ENCODE measurements at places on chromosomes 1 and 21.

DNA sequence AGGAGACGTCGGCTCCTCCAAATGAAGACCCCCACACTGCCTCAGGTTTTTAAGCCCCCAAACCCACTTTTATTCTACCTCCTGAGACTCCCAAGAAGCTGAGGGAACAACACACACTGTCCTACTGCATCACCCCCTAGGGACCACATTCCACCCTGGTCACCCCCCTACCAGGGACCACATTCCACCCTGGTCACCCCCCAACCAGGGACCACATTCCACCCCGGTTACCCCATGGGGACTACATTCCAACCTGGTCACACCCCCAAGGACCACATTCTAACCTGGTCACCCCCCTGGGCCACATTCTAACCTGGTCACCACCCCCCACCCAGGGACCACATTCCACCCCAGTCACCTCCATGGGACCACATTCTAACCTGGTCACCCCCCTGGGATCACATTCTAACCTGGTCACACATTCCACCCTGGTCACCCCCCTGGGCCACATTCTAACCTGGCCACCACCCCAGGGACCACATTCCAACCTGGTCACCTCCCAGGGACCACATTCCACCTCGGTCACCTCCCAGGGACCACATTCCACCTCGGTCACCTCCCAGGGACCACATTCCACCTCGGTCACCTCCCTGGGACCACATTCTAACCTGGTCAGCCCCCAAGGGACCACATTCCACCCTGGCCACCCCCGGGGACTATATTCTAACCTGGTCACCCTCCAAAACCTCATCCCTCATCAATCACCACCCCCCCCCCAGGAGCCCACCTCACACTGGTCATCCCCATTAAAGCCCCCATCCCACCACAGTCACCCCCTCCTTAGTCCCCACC, 587.6 kb downstream of the NPHP4 start:
- no peak for DNase-seq

DNA sequence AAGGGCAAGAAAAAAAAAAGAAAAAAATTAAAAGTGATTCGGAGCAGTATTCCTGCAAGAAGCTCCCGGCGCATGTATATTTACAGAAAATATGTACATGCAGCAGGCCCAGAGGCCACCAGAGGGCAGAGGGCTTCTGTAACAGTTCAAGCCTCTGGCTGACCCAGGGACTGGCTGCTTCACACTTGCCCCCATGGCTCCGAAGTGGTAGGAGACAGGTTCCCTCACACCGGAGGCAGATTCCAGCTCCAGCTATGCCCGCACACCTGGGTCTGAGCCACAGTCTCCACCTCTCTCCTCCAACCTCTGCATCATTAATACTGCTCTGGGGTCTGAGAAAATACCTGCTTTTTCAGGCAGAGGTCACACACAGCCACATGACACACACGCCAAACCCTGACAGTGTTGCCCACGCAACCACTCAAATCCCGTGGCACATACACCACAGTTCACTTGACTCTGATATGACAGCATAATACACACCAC, 2.2 kb upstream of the ARHGAP30 start:
- DNase-seq = peak; percentile 31

GRCh38 chr1:22914633-22915217, 57.9 kb downstream of the LACTBL1 start:
- DNase-seq = no peak

DNA sequence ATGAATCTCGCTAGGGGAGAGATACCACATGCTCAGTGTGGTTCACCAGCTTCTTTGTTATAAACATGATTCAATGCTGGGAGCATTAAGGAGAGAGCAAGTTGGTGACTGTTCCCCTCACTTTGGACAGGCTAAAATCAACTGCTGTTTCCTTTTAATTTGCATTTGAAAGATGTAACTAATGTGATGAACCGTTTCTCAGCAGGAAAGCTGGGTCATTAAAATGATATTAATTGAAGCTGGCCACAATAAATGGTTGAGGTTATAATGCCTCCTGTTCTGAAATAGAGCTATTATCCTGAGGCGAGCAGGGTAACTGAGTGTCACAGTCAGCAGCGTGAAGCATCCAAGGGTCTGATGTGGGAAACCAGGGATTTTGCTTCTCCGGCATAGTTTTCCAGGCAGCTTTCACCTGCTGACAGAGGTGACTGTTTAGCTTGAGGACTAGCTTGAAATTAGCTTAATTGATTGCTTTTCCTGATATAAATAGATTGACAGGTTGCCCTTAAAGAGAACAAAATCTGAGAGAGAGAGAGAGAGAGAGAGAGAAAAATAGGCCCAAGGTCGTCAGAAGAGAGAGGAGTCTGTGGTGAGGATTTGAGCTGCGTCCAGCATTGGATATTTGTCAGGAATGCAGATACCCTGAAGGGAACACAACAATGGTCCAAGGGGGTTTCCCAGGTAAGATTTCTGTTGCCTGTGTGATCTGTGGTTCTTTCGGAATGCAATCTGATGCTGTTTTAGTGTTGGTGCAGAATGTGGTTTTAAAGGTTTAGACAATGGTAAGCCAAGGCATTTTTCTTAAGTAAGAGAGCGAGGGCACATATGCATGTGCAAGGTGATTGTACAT, 209.7 kb downstream of the PATJ start:
- DNase-seq = no peak

DNA sequence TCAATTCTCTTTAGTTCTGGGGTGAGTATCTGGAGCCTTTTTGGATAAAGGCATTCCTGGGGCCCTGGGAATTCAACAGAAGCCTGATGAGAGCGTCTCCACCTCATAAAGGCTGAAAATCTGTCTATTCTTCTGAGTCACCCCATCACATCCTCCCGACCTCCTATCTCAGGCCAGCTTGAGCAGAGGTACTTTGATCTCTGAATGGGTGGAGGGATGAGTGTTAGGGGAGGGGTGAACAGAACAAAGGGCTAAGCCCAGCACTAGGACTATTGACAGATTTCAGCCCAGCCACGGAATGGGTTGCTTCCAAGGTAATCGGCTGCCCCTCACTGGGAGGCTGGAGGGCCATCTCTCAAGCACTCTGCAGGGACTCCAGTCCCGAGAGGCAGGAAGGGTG, 2.5 kb upstream of the MYBPH start:
- no peak for DNase-seq

DNA sequence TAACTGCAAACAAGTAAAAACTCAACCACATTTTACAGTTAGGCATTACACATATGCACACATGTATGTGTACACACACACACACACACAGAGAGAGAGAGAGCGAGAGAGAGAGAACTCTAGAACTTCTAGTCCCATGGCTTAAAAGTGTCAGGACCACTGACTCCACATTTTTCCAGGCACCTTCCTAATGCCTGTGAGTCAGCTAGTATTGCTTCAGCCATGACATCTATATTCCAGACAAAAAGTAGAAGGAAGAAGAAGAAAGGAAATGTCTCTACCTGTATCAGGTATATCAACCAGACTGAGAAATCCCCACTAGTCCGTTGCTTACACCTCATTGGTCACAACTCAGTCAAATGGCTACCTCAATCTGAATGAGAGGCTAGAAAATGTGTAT, 31.9 kb upstream of the TACSTD2 start:
- no peak for DNase-seq

DNA sequence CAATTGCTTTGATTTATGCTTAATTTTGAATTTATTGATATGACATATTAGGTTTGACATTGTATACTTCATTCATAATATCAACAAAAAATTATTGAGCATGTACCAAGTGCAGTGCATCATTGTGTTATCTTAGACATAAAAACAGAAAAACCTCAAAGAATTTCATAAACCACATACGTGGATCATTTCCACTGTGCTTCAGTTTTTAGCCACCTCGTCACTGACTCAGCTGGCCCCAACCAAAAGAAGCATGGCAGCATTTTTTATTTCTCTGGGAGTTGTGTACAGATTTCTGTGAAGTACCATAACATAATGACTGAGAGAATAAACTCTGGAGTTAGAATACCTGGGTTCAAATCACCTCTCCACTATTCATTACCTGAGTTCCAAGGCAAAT, 95.6 kb upstream of the C1orf87 start:
- peak; percentile 22 for DNase-seq

DNA sequence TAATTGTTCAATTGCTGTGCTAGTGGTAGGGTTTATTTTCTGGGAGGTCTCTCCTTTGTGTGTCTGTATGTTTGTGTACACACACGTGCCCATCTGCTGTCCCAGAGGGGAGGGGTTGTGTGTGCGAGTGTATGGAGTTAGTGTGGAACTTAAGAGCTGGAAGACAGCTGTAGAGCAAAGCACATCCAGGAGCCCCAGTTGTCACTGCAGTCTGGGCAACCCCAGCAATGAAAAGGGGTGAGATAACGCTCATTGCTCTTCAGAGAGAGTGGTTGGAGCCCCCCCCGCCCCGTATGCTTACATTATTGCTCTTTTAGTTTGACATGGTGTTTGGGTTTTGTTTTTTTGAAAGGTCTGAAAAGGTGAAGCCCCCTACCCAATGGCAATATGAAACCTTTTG, 36.9 kb downstream of the NCF2 start:
- no peak for DNase-seq

- DNase-seq = no peak
Measured at GRCh38 chr1:22602060-22602740, 34.2 kb upstream of the C1QA start.

- peak; percentile 69 for DNase-seq
Measured at GRCh38 chr1:81802707-81803430, 2.1 kb downstream of the ADGRL2 start.

GRCh38 chr1:52707927-52708655, 9.9 kb upstream of the COA7 start:
- peak; percentile 24 for DNase-seq

- DNase-seq = no peak
Measured at GRCh38 chr1:215891266-215892057, 324.4 kb downstream of the KCTD3 start.

- DNase-seq = no peak
Measured at GRCh38 chr21:36535618-36536241, 55.8 kb upstream of the CLDN14 start.

DNA sequence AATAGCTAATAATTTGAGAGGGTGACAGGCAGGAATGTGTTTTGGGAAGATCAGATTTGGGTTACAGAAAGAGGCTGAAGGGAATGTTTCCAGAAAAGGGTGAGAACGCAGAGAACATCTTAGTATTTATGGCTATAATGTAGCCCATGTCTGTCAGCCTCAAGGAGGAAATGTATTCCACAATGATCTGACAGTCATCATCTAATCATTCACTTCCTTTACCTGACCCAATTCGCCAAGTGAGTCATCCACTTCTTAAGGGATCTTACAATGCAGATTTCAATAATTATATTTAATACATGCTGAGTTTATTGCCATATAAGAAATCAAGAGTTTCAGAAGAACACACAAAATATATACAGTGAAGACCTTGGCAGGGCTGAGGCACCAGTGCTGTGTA, 10.8 kb downstream of the TRIM45 start:
- no peak for DNase-seq

- no peak for DNase-seq
Measured at GRCh38 chr1:153957744-153958110, 685 bp downstream of the CRTC2 start.

GRCh38 chr1:26321315-26322041, 3.7 kb downstream of the CD52 start:
- peak; percentile 76 for DNase-seq

GRCh38 chr1:183968386-183968785, 69.1 kb downstream of the COLGALT2 start:
- no peak for DNase-seq

DNA sequence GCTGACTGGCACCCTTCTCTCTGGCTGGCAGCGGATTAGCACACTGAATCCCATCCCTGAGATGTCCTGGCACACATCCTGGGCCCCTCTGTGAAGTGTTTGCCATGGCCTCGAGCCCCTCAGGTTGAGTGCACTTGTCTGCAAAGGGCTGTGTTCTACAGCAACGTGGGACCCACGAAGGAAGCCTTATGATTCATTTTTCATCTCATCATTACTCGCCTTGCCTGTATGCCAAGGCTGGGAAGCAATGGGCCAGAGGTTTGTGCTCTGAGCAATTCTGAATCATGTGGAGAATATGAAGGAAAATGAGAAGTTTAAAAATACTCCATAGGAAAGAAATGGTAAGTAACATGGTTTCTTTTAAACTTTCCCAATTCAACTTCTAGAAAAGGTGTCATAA, 124.8 kb upstream of the LMO4 start:
- DNase-seq = peak; percentile 34

DNA sequence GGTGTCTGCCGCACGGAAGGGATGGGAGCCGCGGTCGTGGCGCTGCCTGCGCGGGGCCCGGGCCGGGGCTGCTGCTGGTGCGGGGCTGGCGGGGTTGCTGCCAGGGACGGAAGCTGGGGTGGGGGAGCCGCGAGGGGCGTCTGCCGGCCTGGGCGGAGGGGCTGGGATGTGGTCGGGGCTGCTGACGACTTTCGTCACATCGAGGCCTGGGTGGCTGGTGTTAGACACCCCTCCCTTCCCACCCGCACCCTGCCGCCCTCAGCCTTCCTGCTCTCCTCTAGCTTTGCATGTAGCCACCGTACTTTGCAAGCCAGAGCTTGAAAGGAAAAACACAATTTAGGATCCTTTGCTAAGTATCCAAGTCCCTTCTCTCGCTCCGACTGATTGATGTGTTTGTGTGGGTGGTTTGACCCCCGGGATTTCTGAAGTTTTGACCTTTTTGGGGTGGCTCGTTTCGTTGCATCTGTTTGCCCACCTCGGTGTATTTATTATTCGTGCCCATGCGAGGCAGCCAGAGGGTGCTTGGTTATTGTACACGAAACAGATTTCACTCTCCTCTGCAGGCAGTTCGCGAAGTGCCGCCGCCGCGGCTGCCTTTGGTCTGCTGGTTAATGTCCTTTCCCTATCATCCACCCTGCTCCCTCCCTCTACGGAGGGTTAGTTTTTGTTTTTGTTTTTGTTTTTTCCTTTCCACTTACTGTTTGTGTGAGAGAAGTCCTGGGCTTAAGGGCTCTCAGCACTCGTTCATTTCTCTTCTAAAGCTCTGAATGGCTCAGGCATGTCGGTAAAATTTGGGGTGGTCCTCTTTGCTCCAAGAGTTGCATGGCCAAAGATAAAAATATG, 868 bp downstream of the C1orf21 start:
- DNase-seq = peak; percentile 12

- peak; percentile 56 for DNase-seq
Measured at GRCh38 chr1:200243042-200243437, 166.8 kb downstream of the ZNF281 start.
